ENCODE measurements at places on chromosomes 6 and 20.

DNA sequence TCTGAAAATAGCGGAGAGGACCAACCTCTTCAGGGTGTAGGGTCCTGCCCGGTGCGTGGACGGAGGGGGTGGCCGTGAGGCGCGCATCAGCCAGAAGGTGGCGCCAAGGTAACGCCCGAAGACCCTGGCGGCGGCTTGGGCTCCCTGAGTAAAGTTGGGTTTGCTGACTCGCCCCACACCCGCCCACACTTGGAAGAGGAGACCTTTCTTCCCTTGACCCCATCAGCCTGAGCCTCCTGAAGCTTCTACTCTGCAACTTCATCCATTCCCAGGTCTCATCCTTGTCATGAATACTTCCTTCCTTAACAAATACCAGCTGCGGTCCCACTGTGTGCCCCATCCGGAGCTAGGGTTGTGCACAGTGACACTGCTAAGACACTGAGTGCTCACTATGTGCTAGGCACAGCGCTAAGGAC is 14.6 kb downstream of the CD40 start:
- DNase-seq: peak; percentile 88

GRCh38 chr20:24986436-24987015 is 6.0 kb downstream of the APMAP start:
- DNase-seq: no peak

GRCh38 chr6:147503587-147503986 is 4.9 kb upstream of the SAMD5 start:
- no peak for DNase-seq

DNA sequence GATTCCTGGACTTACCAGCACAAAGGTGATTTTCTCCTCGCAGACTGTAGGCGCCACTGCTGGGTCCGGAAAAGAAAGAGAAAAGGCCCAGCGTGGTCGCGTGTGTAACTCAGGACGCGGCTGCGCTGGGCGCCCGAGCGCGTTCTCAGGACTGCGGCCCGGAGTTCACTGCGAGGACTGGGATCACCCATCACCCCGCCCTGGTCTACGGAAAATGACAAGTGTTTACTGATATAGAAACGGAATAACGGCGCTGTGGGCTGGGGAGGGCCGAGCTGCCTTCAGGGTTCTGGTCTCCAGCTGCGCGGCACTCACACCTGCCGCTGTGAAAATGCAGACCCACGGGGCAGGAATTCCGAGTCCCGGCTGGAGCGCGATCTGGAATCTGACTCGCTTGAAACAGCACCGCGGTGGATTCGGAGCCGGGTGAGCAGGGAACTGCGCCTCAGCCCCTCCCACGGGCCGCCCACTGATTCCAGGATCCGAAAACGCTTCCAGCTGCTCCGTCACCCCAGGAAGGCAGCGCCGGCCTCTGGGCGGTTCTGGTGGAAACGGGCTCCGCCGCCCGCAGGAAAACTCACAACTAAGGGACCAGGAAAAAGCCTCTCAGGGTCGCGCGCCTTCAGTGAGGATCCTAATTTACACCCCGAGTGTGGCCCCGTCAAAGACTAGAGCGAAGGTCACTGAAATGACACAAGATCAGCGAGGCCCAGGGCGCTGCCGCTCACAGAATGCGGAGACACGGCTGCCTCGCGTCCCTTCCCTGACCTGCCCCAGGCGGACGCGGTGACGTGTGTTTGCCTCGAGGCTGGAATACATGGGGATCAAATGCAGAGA is 34.5 kb downstream of the HLA-A start:
- DNase-seq: peak; percentile 68

DNA sequence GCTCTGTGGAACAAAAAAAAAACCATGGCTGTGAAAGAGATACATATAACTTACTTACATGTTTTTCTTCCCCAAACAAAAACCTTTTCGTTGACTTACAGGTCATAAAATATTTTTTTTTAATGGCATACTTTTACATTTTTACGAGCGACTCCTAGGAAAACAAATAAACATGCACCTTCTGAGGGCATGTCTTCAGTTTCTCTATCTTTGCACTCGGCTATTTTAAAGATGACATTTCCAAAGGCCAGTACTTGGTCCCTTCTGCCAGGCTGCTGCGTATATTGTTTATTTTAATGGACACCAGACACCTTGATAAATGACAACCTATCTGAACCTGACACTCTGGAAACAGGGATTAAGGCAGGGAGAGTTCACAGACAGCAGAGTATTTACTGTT is 49.4 kb downstream of the PIGU start:
- DNase-seq: no peak

DNA sequence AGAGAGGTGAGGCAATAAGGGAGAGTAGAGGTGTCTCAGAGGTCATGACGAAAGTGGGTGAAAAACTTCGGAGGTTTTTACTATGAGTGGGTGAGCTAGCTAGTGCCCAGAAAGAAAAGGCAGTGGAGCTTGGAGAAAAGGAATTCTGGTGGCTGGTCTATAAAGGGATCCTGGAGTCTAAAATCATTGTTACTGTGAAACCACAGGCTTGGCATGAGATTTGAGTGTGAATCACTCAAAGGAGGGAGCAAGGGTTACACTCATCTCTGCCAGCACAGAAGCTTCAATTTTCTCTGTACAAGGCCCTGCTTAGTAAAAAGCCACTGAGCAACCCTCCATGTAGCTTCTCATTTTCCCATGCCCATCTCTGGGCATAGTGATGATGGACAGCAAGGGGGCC is 47.5 kb downstream of the CD83 start:
- DNase-seq: no peak

DNA sequence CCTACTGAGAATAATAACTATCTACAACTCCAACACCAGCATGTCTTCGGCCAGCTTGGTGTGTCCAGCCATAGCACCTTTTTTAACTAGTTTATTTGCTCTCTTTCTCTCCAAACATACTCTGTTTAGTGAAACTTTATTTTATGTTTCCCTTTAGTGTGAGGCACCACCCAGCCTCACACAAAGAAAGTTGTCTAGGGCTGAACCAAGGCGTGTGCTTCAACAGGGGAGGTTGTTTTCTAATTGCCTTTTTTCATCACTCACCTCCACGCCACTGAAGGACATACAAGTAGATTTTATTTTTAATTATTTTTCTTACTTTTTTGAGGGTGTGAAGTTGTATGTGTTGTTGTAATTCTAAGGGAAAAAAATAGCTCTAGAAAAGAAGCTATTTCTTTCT is 125.6 kb upstream of the MARCKS start:
- DNase-seq: no peak

GRCh38 chr6:107319906-107320530 is 139.3 kb downstream of the PDSS2 start:
- DNase-seq: no peak

- no peak for DNase-seq
Measured at GRCh38 chr20:56422076-56422823, 10.2 kb downstream of the CASS4 start.

- DNase-seq: no peak
Measured at GRCh38 chr6:100574836-100575235, 110.1 kb upstream of the SIM1 start.

DNA sequence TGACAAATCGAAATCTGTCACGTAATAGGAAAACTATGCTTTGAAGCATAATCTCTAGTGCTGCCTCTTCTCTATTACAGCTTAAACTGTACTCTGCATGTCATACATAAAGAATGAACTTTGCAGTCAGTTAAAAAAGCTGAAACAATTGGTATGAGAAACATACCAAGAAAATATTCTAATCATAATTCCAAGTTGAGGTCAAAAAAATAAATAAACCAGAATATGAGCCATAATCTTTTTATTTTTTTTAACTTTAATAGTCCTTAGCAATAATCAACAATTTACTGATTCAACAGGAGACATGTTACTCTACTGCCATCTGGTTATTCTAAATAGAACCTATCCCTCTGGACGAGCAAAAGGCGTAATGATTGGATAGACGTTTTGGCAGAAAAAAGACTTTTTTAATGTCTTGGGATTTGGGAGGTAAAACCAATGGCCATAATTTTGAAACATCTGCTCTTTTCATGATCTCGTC is 224.4 kb upstream of the FLRT3 start:
- DNase-seq: no peak

DNA sequence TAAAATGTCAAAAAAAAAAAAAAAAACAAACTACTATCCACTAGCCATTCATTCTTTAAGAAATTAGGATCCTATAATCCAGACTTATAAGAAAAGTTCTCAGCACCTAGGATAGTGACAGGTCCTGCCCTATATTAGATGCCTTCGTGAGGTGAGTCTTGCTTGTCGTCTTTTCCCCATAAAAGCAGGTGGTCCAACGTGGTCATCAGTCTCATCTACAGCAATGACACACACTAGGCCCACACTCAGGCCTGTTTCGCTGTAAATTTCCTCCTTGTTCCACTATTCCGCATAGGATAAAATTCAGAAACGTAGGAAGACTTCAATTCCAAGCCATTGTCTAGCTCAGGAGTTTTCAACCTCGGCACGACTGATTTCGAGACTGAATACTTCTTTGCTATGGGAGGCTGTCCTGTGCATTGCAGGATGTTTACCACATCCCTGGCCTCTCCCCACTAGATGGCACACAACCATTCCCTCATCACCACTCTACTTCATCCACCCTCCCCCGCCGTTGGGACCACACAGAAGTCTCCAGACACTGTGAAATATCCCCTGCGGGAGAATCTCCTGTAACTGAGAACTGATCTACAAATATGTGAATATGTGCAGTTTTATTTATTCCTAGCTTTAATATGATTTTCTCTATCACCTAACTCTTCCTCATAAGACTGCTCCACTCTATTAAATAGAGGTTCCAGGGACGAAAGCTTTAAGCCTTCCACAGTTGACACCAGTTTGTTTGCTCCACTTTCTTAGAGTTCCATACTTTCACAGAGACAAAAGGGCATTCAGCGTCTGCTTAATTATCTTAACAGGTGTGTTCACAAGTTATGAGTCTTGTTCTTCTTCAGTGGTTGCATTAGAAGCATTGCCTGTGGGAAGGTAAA is 346.3 kb downstream of the BMP2 start:
- DNase-seq: peak; percentile 60

GRCh38 chr6:24972311-24972958 is 36.7 kb upstream of the RIPOR2 start:
- no peak for DNase-seq

DNA sequence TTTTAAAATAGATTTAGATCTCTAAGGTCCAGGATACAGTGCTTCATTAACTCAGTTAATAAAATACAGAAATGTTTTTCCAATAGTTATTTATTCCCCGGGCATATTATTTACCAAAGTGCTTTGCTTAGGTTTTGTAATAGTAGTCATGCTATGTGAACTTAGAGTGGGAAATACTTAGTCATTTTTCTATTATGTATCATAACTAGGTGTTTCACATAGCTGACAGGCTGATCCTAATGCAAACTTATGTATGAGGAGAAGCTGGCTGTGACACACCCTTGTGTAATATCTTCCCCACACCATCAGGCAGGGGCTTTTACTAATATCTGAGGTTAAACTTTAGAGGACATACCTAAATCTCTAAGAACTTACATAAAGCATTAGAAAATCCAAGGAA is 277.7 kb upstream of the RIMS1 start:
- no peak for DNase-seq

GRCh38 chr20:3077618-3078134 is 6.3 kb downstream of the OXT start:
- no peak for DNase-seq

GRCh38 chr6:112752791-112753190 is 405.7 kb downstream of the RFPL4B start:
- no peak for DNase-seq

DNA sequence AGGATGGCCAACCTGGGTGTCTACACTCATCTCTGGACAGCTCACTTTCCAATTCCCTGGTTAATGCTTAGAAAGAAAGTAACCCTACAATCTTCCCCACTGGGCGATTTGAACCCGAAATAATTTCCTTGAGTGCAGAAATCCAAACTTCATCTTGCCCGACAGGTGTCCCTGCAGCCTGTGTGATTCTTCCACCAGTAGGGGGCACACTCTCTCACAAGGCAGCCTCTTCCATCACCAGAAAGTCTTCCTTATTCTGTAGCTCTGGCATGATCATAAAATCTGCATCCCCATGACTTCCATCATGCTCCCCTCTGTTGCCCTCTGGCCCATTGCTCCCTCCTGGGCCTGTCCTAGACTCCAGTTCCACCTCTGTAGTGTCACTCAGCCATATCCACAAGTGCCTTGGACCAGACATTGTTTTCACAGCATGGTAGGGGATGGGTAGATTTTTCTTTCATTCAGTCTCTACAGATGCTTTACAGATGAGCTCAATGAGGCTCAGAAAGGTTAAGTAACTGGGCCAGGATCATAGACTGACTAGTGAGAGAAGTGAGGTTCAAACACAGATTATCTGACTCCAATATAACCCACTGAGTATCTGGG is 170.4 kb upstream of the SPTLC3 start:
- DNase-seq: peak; percentile 10

DNA sequence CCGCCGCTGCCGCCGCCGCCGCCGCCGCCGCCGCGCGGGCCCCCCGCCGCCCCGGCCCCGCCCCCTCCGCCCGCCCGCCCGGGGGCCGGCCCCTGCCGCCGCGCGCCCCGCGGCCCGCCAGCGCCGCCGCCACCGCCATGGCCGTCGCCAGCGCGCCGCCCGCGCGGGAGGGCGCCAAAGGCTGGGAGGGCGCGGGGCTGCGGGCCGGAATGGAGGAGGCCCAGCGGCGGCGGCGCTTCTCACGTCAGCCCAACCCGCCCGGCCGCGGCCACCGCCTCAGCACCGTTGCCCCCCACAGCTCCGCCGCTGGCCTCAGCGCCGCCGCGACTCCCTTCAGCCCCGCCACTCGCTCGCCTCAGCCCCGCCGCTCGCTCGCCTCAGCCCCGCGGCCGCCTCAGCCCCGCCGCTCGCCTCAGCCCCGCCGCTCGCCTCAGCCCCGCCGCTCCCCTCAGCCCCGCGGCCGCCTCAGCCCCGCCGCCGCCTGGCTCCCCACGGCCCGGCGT is 258 bp downstream of the PHF10 start:
- DNase-seq: peak; percentile 44

- DNase-seq: no peak
Measured at GRCh38 chr20:25538838-25539665, 46.3 kb downstream of the NINL start.

- peak; percentile 54 for DNase-seq
Measured at GRCh38 chr6:46781478-46782378, 11.5 kb upstream of the MEP1A start.

DNA sequence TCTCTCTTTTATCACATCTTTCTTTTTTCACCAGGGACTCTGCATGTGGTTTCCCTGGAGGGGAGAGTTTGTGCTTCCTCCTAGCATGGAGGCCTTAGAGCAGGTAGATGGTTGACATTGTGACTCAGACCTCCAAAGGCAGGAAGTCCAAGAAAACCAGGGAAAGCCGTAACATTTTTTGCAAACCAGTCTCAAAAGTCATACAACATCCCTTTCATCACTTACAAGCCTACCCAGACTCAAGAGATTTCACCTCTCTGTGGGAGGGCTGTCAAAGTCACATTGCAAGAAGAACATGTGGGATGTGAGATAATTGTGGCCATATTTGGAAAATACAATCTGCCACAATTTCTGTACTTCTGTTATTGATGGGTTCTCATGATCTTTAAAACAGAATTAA is 46.2 kb downstream of the SNRNP48 start:
- no peak for DNase-seq

DNA sequence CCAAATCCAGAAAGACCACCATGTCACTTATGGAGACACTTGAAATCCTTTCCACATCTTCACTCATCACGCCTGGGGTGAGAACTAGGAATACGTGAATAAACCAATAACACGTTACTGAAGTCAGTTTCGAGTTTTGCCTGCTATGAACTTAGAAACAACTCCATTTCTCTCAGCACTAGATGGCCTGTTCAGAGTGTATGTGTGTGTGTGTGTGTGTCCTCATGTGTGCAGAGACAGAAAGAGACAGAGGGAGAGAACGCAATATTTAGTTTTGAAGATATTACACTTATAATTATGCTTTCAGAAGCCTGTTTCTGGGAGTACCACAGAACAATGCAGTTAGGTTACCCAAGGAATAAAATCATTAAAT is 81.2 kb upstream of the CCN6 start:
- no peak for DNase-seq

Measured in endothelial cell (in vitro differentiated cells).